Stimulated activated CD4-positive, alpha-beta T cell treated with anti-CD3 and anti-CD28 coated beads, Interleukin-4, amount 100 ng/mL, for 24 hours (primary cell): ENCODE measurements at places on chromosomes 16 and 17.
A peak's percentile ranks its signal among the peaks of the same experiment; 100 is the strongest.

DNA sequence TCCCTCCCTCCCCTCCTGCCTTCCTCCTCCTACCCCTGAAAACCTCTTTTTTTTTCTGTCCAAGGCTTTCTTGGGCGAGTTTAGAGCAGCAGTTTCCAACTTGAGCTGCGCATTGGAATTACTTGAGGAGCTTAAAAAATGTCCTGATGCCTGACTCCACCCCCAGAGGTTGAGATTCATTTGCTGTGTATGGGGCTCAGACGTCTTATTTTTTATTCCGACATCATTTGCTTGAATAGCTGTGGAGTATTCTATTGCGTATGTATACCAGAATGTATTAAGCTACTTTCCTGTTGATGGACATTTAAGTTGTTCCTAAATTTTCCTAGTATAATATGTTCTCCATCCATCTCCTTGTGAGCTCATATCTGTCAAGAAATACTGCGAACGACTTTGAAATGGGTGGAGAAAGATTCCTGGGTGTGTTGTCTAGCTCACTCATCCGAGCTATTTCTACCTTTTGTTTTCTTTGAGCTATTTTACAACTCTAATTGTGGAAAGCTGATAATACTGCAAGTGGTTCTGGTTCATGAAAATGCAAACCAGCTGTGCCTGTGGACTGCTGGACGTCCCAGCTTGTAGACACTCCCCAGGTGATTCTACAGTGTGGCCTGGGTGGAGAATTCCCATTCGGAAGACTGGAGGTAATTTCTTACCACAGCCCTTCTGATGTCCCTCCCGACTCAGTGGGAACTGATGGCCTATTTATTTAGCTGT, 40.5 kb downstream of the CMIP start:
- no peak for DNase-seq

DNA sequence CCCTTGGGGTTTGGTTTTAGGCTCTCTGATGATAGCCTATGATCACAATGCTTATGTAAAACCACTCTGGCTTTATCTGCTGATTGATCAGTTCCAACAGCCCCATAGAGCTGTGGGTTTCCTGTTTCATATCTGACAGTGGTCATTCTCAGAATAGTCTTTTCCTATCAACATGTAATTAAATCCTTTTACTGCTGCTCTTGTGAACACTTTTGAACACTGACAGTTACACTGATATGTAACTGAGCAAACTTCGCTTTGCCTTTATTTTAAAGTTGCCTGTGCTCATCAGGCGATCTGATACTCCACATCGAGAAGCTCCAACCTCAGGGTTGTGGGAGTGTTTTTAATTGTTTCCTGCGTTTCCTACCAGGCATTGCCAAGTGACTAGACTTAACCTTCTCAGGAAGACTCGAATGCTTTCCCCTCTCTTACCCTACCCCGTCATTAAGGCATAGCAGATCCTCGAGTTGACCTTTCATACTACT, 17.3 kb upstream of the CLEC18B start:
- no peak for DNase-seq

DNA sequence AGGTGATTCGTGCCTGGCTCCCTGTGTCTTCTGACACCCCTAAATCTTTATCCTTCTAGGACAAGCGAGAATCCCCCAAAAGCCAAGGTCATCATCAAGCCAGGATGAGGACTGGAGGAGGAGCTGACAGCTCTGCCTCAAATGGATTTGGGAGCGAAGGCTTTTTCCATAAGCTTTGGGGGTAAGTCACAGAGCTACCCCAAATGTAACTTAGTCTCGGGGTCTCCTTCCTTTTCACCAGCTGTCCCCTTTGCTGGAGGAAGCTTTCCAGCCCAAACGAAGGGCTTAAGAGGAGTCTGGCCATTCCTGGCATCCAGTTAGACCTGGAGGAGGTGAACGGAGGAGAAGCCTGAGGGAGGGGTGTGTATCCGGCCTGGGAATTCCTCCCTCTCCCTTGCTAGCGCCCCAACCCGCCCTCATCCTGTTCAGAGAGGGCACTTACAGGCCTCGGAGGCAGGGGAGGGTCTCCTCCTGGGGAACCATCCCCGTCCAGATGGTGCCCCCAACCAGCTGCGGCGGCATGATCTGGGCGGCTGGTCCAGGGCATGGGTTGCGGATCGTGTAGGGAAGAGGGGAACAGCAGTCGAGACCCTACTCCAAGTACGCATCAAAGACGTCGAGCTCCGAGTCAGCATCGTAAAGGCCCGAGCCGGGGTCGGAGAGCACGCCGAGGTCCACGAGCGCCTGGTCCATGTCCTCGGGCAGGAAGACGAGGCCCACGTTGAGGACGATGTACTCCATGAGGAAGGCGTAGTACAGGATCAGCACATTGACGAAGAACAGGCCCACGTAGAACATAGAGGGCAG, 938 bp downstream of the DEXI start:
- DNase-seq: no peak

- DNase-seq: no peak
Measured at GRCh38 chr17:12097326-12097725, 76.6 kb downstream of the MAP2K4 start.

- no peak for DNase-seq
Measured at GRCh38 chr17:74994440-74994839, 7.0 kb downstream of the CDR2L start.

GRCh38 chr17:6110592-6110991, 40.4 kb downstream of the WSCD1 start:
- no peak for DNase-seq

- no peak for DNase-seq
Measured at GRCh38 chr16:69073181-69073702, 32.2 kb upstream of the HAS3 start.

- no peak for DNase-seq
Measured at GRCh38 chr16:7653746-7654461, 321.3 kb downstream of the RBFOX1 start.

DNA sequence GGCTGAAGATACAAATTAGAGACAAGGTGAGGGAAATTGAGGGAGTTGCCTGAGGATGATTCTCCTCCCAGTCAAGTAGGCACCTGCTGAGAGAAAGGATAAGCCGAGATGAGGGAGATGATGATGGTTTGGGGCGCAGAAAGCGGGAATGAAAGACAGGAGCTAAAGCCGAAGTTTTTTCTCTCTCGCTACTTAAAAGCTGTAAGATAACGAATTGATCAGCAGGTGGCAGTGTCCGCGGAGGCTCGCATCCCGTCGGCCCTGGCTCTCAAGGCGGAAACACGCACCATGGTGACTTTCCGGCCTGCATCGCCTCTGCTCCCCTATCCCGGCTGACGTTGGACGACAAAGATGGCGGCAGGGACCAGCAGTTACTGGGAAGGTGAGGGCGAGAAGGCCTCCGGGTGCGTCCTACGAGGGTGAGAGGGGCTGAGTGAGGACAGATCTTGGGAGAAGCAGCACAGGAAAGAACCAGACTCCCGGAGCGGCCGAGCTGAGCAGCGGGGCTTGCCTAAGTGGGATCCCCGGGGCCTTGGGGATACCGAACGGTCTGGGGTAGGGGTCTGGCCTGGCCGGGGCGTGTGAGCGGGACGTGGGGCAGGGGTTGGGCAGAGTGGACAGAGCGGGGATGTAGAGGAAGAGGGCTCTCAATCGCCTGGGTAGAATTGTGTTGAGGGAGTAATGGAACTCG, at the start of gene GOSR1:
Gene GOSR1, plus strand, starts transcription at position 326 of the 691 bp plus-strand sequence. Its CDS starts 26 bp downstream, at position 352.
- DNase-seq: peak; percentile 95

- no peak for DNase-seq
Measured at GRCh38 chr16:83661656-83662055, 146.1 kb upstream of the HSBP1 start.

DNA sequence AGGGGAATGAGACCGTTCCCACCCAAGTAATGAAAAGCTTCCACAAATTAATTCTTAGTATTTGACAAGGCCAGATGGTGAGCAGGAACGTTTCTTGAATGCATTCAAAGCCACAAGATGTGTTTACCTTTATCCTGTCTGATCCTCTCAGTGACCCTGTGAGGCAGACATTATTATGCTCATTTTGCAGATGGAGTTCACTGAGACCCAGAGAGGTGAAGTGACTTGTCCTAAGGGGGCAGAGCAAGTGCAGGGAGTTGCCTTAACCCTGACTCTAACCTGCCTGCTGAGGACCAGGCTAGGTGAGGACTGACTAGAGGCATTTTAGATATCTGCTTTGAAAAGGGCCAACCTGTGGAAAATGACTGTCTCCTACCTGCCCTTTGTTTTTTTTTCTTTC, 156.7 kb downstream of the HAPSTR1 start:
- no peak for DNase-seq
